ENCODE measurements at places on chromosomes 16 and 17.

DNA sequence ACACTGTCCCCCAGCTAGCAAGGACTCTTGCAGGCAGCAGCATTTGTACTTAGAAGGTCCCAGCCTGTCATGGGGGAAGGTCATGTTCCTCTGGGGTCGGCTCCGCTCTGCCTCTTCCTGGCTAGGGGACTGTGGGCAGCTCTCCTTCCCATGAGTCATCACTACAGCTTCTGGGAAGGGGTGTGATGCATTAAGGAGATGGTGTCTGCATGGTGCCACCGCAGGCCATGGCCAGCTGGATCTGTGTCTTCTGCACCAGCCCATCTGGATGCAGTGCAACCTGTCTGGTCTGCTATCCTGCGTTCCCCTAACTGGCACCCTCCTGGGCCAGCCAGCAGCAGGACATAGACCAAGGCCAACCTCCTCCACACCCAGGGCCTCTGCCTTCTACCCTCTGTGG is 6.3 kb downstream of the STARD3 start:
- DNase-seq, result no peak

GRCh38 chr17:61414141-61414935 is 14.7 kb downstream of the TBX2 start:
- no peak for DNase-seq

- no peak for DNase-seq
Observed at GRCh38 chr17:30924341-30924740, 2.6 kb downstream of the ADAP2 start.

GRCh38 chr16:74450236-74450635 is 29.0 kb upstream of the CLEC18B start:
- no peak for DNase-seq

DNA sequence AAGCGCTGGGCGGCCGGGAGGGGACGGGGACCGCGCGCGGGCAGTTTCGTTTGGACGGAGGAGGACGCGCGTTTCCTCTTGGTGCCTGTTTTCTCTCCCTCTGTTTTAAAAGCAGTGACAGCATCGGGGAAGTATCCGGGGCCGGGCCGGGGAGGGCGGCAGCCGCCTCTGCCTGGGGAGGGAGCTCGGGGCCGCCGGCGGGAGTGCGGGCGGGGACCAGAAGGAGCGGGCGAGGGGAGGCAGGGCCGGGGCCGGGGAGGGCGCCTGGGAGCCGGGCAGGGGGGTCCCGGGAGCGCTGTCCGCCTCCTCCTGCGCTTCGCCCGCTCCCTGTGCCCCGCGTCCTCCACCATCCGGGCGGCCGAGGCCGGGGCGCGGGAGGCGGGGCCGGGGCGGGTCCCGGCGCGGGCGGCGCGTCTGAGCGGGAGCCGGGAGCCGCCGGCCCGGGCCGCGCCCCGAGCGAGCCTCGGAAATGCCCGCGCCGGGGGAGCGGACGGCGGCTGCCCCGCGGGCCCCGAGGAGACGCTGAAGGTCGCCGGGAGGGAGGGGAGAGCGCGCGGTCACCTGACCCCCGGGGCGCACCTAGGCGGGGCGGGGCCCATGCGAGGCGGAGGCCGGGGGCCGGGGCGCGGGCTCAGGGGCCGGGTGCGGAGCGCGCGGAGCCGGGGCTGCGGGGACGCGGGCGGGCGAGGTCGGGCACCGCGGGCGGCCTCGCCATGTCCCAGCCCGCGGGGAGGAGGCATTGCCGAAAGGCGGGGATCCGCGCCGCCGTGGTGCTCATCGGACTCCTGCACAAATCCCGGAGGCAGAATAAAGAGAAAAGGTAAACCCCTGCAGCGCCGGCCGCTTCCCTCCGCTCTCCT is 57.3 kb downstream of the RAP1GAP2 start:
- no peak for DNase-seq

GRCh38 chr16:54976651-54977200 is 46.1 kb downstream of the IRX5 start:
- DNase-seq, result no peak

DNA sequence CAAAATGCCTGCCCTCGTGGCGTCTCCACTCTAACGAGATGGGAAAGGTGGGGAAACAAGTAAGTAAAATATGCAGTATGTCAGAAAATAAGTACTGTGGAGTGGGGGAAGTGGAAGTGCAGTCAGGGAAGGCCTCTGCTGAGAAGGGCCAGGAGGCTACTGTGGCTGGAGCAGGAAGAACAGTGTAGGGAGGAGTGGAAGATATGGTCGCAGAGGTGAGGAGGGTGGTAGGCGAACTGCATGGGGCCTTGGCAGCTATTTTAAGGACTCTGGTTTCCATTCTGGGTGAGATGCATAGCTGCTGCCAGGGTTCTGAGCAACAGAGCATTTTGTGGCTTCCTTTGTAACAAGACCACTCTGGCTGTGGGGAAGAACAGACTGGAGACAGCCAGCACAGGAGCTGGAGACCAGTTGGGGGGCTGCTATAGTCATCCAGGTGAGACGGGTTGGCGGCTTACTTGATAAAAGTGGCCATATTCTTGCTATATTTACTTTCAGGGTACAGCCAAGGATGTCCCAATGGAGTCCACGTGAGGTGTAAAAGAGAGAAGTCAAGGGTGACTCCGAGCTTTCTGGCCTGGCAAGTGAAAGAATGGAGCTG is 42.6 kb downstream of the CYTH1 start:
- DNase-seq, result no peak

DNA sequence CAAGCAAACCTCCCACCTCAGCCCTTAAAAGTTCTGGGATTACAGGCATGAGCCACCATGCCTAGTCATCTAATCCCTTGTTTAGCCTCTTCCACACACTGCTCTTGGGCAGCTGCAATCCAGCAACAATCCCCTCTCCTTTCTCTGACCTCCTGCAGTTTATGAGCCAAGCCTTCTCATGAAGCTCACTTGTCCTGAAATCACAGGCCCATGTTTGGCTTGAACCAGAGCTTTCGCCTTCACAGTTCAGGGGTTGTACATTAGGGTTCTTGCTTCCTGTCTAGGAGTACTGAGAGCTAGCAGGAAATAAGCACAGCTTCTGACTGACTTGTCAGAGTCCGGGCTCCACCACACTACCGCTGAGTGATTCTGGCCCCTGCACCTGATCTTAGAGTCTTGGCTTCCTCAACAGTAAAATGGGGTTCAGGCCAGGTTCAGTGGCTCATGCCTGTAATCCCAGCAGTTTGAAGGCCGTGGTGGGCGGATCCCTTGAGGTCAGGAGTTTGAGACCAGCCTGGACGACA is 16.3 kb downstream of the ERAL1 start:
- DNase-seq, result no peak

- DNase-seq, result no peak
Observed at GRCh38 chr16:69706256-69706974, 19.9 kb downstream of the NQO1 start.

DNA sequence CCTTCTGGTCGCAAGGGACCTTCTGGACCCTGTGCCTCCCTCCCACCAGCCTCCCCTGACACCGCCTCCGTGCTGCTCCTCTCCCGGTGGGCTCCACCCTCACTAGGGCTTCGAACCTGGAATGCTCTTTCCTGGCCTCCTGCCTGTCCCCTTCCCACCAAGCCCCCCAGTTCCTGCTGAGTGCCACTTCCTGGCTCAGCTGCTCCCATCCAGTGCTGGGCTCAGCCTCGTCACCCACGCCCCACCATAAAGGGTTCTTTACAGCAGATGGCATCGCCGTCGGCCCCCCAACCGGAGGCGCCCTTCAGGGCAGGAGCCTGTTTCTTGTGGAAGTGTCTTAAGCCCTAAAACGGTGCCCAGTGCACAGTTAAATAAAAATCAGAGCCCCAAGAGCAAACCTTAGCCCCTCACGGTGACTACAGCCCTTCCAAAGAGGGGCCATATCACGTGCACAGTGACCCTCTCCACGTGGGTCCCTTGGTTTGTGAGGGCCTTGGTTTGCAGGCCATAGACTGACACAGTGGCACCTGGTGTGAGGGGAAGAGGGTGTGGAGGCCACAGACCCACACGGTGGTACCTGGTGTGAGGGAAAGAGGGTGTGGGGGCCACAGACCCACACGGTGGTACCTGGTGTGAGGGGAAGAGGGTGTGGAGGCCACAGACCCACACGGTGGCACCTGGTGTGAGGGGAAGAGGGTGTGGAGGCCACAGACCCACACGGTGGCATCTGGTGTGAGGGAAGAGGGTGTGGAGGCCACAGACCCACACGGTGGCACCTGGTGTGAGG is 111.4 kb downstream of the METRNL start:
- DNase-seq, result no peak

DNA sequence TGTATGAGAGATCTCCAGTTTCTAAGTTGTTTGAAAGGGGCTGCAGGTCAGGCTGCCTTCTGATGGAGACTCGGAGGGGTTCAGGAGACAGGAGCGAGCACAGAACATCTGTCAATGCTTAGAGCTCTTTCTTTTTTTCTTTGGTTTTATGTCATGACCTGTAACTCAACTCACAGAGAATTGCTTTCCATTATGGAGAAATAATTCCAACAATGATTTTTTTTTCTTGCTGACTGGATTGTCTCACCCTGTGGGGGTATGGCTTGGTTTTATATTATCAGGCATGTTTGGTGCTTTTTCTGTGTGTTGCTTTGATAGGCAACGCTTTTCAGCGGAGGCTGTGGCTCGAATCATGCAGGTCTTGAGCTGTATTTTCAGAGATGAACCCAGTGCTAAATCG is 10.7 kb upstream of the KCNJ2 start:
- DNase-seq, result no peak

GRCh38 chr17:48024149-48025039 is 13.2 kb downstream of the COPZ2 start:
- no peak for DNase-seq

DNA sequence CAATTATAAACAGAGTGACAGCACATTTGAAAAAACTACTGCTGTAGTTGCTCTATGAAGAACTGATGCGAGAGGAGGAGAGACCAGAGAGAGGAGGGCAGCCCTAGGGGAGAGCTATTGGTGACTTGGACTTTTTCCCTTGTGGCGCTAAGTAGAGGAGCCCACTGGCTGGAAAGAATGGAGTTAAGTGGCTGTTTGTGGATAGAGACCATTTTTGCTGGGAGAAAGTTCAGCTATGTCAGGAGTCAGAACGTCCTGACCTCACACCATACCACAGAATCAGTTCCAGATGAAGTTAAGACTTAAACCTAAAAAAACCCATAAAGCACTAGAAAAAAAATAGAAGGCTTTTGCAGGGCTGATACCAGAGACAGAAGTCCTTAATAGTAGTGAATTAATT is 2.0 kb downstream of the POLR2A start:
- no peak for DNase-seq

- no peak for DNase-seq
Observed at GRCh38 chr17:78001182-78001581, 42.7 kb downstream of the TNRC6C start.

GRCh38 chr17:8057691-8058114 is 18.8 kb downstream of the ALOX15B start:
- peak; percentile 13 for DNase-seq

- no peak for DNase-seq
Observed at GRCh38 chr16:21565507-21565860, 33.9 kb upstream of the METTL9 start.

GRCh38 chr16:19382887-19383816 is 34.5 kb upstream of the TMC5 start:
- DNase-seq, result no peak

DNA sequence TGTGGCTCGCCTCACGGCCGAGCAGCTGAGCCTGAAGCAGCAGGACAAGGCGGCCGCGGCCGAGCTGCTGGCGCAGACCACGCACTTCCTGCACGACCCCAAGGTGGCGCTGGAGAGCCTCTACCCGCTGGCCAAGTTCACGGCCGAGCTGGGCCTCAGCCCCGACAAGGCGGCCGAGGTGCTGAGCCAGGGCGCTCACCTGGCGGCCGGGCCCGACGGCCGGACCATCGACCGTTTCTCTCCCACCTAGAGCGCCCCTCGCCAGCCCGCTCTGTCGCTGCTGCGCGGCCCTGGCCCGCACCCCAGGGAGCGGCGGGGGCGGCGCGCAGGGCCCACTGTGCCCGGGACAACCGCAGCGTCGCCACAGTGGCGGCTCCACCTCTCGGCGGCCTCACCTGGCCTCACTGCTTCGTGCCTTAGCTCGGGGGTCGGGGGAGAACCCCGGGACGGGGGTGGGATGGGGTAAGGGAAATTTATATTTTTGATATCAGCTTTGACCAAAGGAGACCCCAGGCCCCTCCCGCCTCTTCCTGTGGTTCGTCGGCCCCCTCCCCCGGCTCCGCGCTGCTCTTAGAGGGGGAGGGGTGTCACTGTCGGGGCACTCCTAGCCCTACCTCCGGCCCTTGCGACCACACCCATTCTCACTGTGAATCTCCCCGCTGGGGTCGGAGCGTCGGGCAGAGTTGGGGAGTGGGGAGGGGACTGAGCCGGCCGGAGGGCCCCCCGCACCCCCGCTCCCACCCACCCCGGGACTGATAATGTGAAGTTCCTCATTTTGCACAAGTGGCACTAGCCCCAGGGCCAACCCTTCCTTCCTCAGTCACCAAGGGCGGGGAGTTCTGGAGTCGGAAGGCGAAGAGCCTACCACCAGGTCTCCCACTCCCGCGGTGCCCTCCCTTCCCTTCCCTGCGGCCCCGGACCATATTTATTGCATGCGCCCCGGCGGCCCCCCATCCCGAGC is 4.0 kb downstream of the HIC1 start:
- DNase-seq, result no peak

DNA sequence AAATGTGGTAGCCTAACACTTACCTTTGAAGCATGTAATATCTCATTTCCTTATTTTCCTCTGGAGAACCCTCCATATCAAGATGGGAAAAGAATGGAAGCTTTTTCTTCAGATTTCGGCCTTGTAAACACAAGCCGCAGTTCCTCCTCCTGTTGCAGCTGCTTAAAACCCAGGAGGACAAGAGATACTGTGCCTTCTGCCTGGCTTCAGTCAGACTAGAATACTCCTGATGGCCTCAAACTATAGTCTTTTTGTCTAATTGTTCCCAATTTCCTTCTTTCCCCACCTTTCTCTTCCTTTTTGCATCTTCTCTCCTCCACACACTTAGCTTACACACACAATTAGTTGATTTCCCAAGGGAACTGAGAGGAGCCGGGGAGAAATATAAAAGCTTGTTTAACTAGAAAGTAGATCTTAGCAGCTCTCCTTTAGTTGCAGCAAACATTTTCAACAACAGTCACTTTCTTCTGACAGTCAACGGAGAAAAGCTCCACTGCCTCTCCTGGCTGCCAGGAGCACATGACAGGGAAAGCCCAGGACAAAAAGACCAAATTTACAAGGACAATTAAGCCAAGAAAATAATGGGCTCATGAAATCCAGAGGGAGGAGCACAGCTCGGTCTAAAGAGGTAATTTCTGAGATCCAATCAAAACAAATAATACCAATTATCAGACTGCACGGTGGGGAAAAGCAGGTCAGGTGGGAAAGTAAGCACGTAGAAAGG is 76.4 kb upstream of the C17orf78 start:
- DNase-seq, result no peak
